A549 treated with Hydrocortisone at 1 μM for 4 hours (cell line): ENCODE measurements at places on chromosomes 5 and 9. TPM values are rescaled to one million over a fixed set of nuclear protein-coding genes. Genes with fewer than 3 reads are reported as not detected.

Gene UBE2QL1
- 1.3 to 1.6 TPM (median 1.4 TPM) in 5 replicates for total RNA-seq

Gene AQP7
- 0.28 to 0.56 TPM (median 0.33 TPM) in 5 replicates for total RNA-seq

Gene QRFP
- total RNA-seq: not detected in 5 replicates

Gene IL5
- not detected in 5 replicates for total RNA-seq

Gene KIAA0825
- total RNA-seq: 0.39 to 0.55 TPM (median 0.46 TPM) in 5 replicates

Gene SERF1A
- total RNA-seq: 0.58 to 2.2 TPM (median 1.2 TPM) in 5 replicates

Gene GPR21
- not detected in 5 replicates for total RNA-seq

Gene PCSK5
- 1.3 to 2.2 TPM (median 1.5 TPM) in 5 replicates for total RNA-seq

Gene BTNL3
- total RNA-seq: not detected in 5 replicates
